ENCODE measurements at places on chromosomes 2 and 18. TPM values are rescaled to one million over a fixed set of nuclear protein-coding genes. Genes with fewer than 3 reads are reported as not detected.
A peak's percentile ranks its signal among the peaks of the same experiment; 100 is the strongest.

GRCh38 chr2:5365871-5366461, 326.2 kb upstream of the SOX11 start:
- H3K36me3 ChIP-seq: no peaks in the 10 kb centered on the region
- H3K27me3 ChIP-seq: no peaks in the 10 kb centered on the region
- H3K4me3 ChIP-seq: no peak overlapping the region
- H3K27ac ChIP-seq: no peak overlapping the region
- peak; percentile 17 for DNase-seq
- no peaks in the 10 kb centered on the region for H3K4me1 ChIP-seq

- no peaks in the 10 kb centered on the region for H3K36me3 ChIP-seq
- no peak for DNase-seq
- H3K27ac ChIP-seq: no peak overlapping the region
Observed at GRCh38 chr2:175737722-175738361, 264.2 kb downstream of the LNPK start.

- peak; percentile 88 for DNase-seq
- H3K4me3 ChIP-seq: no peak overlapping the region
- peaks cover 5% of the 10 kb centered on the region for H3K4me1 ChIP-seq
- no peaks in the 10 kb centered on the region for H3K36me3 ChIP-seq
- peaks cover 2% of the 10 kb centered on the region for H3K27me3 ChIP-seq
Observed at GRCh38 chr2:230847883-230848388, 16.8 kb upstream of the ITM2C start.

DNA sequence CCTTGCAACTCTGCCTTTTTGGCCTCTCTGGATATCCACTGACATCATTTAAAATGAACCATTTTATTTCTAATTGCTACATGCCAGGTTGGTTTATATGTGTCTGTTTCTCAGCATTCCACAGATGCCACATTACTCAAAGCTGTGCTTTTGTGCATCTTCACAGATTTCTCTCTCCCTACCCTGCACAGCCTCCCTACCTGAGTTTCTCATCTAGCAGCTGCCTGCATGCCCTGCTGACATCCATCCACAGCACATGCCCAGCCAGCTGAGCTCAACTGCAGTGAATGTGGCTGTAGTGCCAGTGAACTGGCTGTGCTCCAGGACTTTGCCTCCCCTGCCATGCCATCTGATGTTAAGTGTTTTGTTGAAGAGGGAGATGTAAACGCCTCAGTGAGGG, 44.5 kb downstream of the PKP4 start:
- no peaks in the 10 kb centered on the region for H3K36me3 ChIP-seq
- H3K27me3 ChIP-seq: no peaks in the 10 kb centered on the region
- no peak overlapping the region for H3K27ac ChIP-seq
- DNase-seq: no peak

DNA sequence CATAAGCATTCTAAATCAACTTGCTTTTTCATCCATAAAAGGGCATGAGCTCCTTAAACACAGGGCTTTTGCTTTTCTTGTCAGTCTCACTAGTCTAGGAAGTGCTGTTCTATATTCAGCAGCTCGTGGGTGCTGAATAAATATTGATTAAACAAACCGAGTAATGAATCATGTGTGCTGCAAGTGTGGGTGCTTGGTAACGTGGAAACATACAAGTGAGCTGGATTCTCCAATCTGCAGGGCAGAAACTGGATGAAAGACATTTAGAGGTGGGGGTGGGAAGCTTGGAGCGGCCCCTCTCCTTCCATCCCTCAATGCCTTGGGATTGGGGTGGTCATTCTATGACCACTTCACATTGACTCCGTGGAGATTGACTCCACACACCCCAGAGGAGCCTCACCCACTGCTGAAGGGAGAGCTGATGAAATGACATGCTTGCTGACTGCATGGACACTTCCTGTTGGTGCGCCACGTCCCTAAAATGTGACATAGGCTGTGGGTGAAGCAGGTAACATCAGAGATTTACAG, 114.6 kb downstream of the DOCK10 start:
- no peaks in the 10 kb centered on the region for H3K36me3 ChIP-seq
- no peak overlapping the region for H3K4me3 ChIP-seq
- peak overlapping the region; percentile 43 for H3K27ac ChIP-seq
- H3K4me1 ChIP-seq: peaks cover 86% of the 10 kb centered on the region

GRCh38 chr2:7992612-7993602, 688.9 kb upstream of the ID2 start:
- H3K4me1 ChIP-seq: no peaks in the 10 kb centered on the region
- no peak overlapping the region for H3K4me3 ChIP-seq
- no peaks in the 10 kb centered on the region for H3K27me3 ChIP-seq
- no peak for DNase-seq
- no peaks in the 10 kb centered on the region for H3K36me3 ChIP-seq
- no peak overlapping the region for H3K27ac ChIP-seq

Gene C1QL2
- total RNA-seq: not detected

Gene HRH4
- 0.07 TPM for total RNA-seq

GRCh38 chr18:58611395-58612131, 17.3 kb downstream of the ALPK2 start:
- H3K27ac ChIP-seq: no peak overlapping the region
- H3K36me3 ChIP-seq: no peaks in the 10 kb centered on the region

Gene EPG5
- 50.4 TPM for total RNA-seq

Gene CKAP2L
- not detected for total RNA-seq

- no peak for DNase-seq
- H3K27me3 ChIP-seq: no peaks in the 10 kb centered on the region
- no peaks in the 10 kb centered on the region for H3K36me3 ChIP-seq
- H3K27ac ChIP-seq: no peak overlapping the region
Observed at GRCh38 chr2:235698028-235698427, 204.2 kb downstream of the AGAP1 start.

GRCh38 chr2:238963161-238963970, 115.5 kb downstream of the TWIST2 start:
- no peaks in the 10 kb centered on the region for H3K36me3 ChIP-seq
- H3K4me3 ChIP-seq: no peak overlapping the region
- H3K27me3 ChIP-seq: no peaks in the 10 kb centered on the region
- no peak overlapping the region for H3K27ac ChIP-seq
- DNase-seq: no peak

GRCh38 chr2:241848761-241849615, 9.7 kb downstream of the PDCD1 start:
- H3K27ac ChIP-seq: no peak overlapping the region
- no peak for DNase-seq
- no peaks in the 10 kb centered on the region for H3K36me3 ChIP-seq
- H3K4me3 ChIP-seq: no peak overlapping the region

Gene SP5
- not detected for total RNA-seq

GRCh38 chr18:3263132-3263700, 1.3 kb downstream of the MYL12B start:
- H3K4me1 ChIP-seq: peaks cover 69% of the 10 kb centered on the region
- H3K27me3 ChIP-seq: no peaks in the 10 kb centered on the region
- peaks cover 5% of the 10 kb centered on the region for H3K36me3 ChIP-seq
- H3K27ac ChIP-seq: peak overlapping the region; percentile 97
- DNase-seq: no peak

Gene DCDC2C
- not detected for total RNA-seq

Gene RESP18
- not detected for total RNA-seq

Gene C2orf66
- not detected for total RNA-seq

Gene DSG1
- not detected for total RNA-seq

- H3K4me1 ChIP-seq: no peaks in the 10 kb centered on the region
- no peaks in the 10 kb centered on the region for H3K27me3 ChIP-seq
- no peak overlapping the region for H3K4me3 ChIP-seq
Observed at GRCh38 chr2:2647141-2647541, 316.1 kb upstream of the MYT1L start.

Gene SIGLEC15
- total RNA-seq: not detected

Gene CRYGC
- total RNA-seq: not detected

Gene ABHD1
- 1.5 TPM for total RNA-seq

Gene LYG2
- not detected for total RNA-seq

DNA sequence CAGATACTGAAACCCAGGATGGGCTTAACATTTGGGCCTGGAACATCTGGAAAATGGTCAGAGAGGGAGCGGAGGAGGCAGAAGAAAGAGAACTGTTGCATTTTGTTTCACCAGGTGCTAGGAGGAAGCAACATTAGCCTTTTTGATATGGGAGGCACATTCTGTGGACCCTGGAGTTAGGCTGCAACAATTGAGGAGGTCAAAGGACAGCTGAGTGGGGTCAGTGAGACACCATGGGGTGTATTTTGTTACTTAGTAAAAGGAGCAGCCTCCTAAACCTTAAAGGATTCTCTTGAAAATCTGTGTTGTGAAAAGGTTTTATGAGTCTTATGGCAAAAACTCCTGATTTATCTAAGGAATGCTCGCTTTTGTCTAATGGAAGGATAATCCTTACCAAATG, 124.9 kb downstream of the GREB1L start:
- DNase-seq: no peak
- no peak overlapping the region for H3K4me3 ChIP-seq
- no peaks in the 10 kb centered on the region for H3K36me3 ChIP-seq

GRCh38 chr2:191895195-191895594, 48.3 kb upstream of the CAVIN2 start:
- DNase-seq: no peak
- H3K27ac ChIP-seq: no peak overlapping the region
- no peak overlapping the region for H3K4me3 ChIP-seq
- H3K27me3 ChIP-seq: no peaks in the 10 kb centered on the region

DNA sequence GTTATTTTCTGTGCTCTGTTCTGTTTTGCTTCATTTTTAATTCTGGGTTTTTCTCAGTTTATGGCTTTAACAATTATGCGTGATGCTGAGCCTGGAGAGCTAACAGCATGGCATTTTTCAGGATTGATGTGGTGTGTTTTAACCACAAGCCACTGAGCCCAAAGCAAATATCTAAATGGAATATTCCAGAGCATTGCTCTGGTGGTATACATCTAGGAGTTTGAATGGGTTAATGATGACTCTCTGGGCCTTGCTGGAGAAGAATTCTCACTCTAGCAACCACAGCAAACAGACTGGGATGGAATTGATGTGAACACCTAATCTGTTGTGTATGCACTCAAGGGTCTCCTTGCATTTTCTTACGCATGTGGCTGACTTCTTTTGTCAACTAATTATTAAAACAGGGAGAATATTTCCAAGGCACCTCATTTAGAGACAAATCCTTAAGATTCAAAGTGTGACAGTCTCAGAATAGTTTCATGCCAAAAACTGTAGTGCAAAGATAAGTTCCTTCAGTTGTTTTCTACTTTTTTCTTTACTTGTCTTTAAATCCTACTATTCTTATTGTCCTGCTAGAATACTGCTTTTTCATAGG, 164.0 kb downstream of the DTNA start:
- no peak overlapping the region for H3K4me3 ChIP-seq
- no peaks in the 10 kb centered on the region for H3K36me3 ChIP-seq
- no peak overlapping the region for H3K27ac ChIP-seq
- H3K27me3 ChIP-seq: no peaks in the 10 kb centered on the region

DNA sequence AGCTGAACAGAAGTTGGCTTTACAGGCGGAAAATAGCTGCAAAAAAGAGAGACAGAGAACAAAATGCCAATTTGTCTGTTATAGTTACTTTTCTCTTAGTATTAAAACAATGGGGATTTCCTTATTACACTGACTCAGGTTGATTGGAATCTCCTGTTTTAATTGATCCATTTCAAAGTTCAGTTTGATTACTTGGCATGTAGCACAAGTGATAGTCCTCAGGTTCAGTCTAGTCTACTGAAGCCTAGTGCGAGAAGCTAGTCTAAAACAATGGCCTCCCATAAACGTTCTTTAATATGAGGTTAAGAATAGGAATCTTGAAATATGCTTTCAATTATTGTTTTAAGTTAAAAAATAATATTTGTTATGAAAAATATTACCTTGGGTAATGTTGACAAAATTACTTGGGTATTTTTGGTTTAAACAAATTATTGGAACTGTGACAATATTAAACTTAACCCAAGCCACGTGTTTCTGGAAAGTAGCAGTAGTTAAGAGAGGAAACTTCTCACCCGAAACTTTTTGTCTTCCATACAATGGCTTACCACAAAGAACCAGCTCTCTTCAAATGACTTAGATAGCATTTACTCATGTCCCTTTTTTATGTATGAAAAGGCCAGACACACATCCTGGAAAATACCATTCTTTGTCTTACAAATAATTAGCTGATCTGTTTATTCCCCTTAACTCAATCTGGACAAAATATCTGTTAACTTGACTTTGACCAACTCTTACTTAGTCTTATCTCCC, 1326.2 kb upstream of the TMEFF2 start:
- H3K27ac ChIP-seq: no peak overlapping the region
- H3K4me1 ChIP-seq: no peaks in the 10 kb centered on the region
- no peak overlapping the region for H3K4me3 ChIP-seq
- H3K36me3 ChIP-seq: no peaks in the 10 kb centered on the region
- DNase-seq: no peak

DNA sequence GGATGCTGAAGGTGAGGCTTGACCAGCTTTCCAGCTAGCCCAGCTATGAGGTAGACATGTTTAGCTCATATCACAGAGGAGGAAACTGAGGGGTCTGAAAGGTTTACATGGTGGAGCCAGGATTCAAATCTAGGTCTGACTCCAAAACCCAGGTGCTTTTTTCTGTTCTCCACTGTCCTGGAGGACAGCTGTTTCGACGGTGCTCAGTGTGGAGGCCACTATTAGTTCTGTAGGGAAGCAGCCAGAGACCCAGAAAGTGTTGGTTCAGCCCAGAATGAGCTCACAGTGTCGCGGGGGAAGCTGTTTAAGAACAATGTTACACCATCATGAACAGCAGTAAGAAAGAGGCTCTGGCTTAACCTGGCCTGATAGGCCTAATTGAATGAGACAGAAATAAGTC, 11.1 kb downstream of the PROC start:
- no peak overlapping the region for H3K4me3 ChIP-seq
- no peaks in the 10 kb centered on the region for H3K27me3 ChIP-seq
- no peaks in the 10 kb centered on the region for H3K36me3 ChIP-seq
- no peaks in the 10 kb centered on the region for H3K4me1 ChIP-seq

Gene CREB1
- total RNA-seq: 156 TPM

- H3K4me1 ChIP-seq: peaks cover 6% of the 10 kb centered on the region
- no peak overlapping the region for H3K27ac ChIP-seq
- H3K4me3 ChIP-seq: no peak overlapping the region
- DNase-seq: peak; percentile 86
Observed at GRCh38 chr2:10072656-10073480, 7.3 kb downstream of the CYS1 start.

DNA sequence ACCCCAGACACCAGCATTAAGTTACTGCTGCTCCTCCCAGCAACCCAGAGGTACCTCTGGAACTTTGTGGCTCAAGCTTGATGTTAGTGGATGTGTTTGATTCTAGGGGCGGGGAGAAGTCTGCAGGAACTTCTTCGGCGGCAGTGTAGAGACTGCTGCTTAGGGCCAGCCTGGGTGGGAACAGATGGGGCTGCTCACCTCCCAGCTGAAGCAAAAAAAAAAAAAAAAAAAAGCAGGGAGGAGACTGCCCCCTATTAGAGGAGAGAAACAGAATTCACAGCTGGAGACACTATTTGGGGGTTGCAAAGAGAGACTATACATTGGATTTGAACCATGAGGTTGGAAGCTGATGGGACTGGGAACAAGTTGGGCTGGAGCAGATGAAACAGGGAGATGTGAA, 28.6 kb upstream of the FAM136A start:
- no peaks in the 10 kb centered on the region for H3K4me1 ChIP-seq
- H3K36me3 ChIP-seq: no peaks in the 10 kb centered on the region
- H3K27ac ChIP-seq: no peak overlapping the region
- no peak overlapping the region for H3K4me3 ChIP-seq
- no peaks in the 10 kb centered on the region for H3K27me3 ChIP-seq
- DNase-seq: no peak

GRCh38 chr18:54263904-54264336, 5.4 kb upstream of the POLI start:
- H3K36me3 ChIP-seq: no peaks in the 10 kb centered on the region
- peaks cover 37% of the 10 kb centered on the region for H3K4me1 ChIP-seq
- DNase-seq: peak; percentile 14
- no peak overlapping the region for H3K4me3 ChIP-seq

GRCh38 chr2:42163444-42164045, 5.6 kb upstream of the EML4 start:
- H3K36me3 ChIP-seq: peaks cover 2% of the 10 kb centered on the region
- H3K27ac ChIP-seq: no peak overlapping the region
- DNase-seq: no peak
- no peaks in the 10 kb centered on the region for H3K27me3 ChIP-seq
- H3K4me3 ChIP-seq: no peak overlapping the region
